Stimulated activated CD4-positive, alpha-beta T cell treated with anti-CD3 and anti-CD28 coated beads, TNF-alpha, amount 100 ng/mL, for 1 hour (primary cell): ENCODE measurements at places on chromosomes 4 and X.

GRCh38 chr4:41175794-41176193, 38.5 kb downstream of the APBB2 start:
- DNase-seq = no peak

DNA sequence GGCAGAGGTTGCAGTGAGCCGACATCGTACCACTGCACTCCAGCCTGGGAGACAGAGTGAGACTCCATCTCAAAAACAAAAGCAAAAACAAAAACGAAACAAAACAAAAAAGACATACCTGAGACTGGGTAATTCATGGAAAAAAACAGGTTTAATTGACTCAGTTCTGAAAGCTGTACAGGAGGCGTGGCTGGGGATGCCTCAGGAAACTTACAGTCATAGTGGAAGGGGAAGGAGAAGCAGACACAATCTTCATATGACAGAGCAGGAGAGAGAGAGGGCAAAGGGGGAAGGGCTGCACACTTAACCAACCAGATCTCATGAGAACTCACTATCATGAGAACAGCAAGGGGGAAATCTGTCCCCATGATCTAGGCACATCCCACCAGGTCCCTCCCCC, 229.5 kb downstream of the STK32B start:
- no peak for DNase-seq

- DNase-seq = no peak
These were observed 251 bp downstream of the KIAA0232 start for GRCh38 chr4:6782846-6783110.

DNA sequence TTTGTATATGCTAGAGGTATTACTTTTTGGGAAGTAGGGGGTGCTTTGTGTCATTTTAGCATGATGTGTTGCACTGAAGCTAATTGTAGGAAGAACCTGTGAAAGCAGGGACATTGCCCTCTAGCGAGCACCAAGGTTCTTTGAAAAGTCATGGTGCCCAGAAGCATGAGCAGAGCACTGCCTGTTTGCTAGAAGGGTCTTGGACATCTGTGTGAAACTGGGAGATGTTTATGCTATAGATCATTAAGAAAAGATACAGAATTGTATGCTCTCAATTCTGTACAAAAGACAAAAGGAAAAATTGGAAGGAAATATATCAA, 14.7 kb downstream of the GRPR start:
- DNase-seq = no peak

DNA sequence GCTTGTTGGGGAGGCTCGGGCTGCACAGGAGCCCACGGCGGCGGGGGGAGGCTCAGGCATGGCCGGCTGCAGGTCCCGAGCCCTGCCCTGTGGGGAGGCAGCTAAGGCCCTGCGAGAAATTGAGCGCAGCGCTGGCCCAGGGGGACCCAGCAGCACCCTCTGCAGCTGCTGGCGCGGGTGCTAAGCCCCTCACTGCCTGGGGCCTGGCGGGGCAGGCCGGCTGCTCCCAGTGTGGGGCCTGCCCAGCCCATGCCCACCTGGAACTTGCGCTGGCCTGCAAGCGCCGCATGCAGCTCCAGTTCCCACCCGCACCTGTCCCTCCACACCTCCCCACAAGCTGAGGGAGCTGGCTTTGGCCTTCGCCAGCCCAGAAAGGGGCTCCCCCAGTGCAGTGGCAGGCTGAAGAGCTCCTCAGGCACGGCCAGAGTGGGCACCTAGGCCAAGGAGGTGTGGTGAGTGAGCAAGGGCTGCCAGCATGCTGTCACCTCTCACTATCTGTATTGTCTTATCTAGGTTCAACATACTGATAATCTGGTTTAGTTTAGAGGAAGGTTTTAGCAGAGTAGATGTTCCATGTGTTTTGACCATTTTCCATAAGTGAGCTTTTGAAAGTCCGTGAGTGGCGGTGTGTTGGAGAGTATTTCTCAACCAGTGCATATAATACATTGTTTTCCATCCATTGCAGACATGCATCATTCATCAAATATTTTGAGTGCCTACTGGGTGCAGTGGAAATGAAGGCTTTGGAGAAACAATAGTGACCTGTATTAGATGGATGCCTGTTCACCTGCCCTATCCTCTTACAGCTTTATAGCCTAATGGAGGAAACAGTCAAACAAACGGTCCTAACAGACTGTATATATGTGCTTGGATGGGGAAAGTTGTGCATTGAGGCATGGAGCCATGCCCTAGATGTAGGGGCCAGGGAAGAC, 13.1 kb downstream of the PI4K2B start:
- no peak for DNase-seq

DNA sequence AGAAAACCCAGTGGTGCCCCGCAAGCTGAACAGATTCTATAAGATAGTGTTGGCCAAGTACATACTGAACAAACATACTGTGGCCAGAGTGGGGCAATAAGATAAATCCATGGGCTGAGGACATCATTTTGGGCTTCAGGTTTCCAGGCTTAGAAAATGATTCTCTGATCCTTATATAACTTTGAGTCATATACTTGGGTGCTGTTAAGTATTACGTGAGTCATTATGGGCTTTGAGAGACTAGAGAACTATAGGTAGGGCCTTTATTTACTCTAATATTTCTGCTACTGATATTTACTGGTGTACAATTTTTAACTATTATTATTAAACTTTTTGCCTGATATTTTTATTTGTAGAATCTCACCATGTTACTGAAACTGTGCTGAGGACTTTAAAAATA, 586.1 kb downstream of the CENPC start:
- no peak for DNase-seq

- no peak for DNase-seq
These were observed 2.3 kb downstream of the FGA start for GRCh38 chr4:154588198-154588597.

DNA sequence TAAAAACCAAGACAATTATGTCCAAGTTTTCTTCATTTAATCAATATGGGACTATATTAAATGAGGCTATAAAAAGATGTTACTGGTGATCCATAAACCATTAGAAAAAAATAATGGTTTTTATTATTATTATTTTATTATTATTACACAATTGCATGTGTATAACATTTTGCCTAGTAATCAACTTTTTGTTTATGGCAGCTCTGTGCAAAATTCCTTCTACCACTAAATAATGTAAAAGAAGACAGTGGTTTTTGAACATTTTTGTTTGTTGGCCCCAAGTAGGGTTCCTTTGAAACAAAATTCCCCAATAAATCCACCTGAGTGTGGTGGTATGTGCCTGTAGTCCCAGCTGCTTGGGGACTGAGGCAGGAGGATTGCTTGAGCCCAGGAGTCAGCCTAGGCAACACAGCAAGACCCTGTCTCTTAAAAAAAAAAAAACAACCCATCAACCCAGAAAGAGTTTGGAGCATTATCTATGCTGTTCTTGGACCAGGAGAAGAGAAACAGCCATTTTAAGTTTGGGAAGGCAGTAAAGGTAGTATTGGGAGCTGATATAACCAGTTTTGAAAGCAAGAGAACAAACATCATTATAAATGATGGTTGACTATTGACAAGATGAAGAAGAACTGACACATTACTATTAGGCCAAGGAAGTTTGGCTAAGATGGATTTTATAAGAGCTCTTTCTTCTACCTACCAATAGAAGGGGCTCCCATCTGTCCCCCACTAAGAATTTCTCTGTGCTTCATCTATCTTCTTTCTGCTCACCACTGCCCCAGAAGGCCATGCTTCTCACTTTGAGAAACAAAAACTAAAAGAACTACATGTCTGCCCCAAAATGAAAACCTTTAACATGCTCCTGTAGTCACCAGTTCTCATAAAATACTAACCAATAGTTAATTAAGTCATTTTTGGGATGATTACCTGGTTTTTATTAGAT, 2.2 kb downstream of the TMEM156 start:
- no peak for DNase-seq

- no peak for DNase-seq
These were observed 203.8 kb downstream of the AASDH start for GRCh38 chr4:56183344-56183959.

GRCh38 chr4:81516241-81516640, 44.5 kb upstream of the RASGEF1B start:
- DNase-seq = no peak

DNA sequence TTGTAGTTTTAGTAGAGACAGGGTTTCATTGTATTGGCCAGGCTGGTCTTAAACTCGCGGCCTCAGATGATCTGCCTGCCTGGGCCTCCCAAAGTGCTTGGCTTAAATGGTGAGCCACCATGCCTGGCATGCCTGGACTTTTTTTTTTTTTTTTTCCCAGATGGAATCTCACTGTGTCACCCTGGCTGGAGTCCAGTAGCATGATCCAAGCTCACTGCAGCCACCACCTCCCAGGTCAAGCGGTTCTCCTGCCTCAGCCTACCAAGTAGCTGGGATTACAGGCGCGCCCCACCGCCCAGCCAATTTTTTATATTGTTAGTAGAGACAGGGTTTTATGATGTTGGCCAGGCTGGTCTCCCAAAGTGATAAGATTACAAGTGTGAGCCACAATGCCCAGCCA, 8.4 kb downstream of the UBE2K start:
- DNase-seq = no peak

DNA sequence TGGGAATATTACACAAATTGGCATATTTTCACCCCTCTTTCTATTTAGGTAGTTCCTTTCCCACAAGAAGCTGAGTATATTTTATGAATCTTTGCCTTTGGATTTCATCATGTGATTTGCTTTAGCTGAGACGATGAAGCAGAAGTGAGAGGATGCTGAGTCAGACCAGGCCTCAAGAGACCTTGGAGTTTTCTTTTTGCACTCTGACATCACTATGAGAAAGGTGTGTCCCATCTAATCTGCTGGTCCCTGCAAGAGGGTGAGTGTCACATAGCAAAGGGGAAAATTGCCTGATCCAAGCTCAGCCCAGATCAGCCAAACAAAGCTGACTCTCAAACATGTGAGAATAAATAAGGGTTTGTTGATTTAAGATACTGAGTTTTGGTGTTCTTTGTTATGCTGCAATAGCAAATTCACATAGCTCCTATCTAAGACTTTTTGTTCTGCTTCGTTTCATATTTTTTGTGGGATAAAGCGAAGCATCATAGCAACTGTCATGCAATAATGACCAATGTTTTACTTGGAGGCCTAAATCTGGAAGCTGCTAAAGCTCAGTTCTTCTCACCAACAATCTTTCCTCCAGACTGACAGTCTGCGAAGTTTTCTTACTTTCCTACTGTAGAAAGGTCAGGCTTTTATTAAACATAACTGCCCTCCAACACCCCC, 176.9 kb downstream of the PDHA2 start:
- no peak for DNase-seq

DNA sequence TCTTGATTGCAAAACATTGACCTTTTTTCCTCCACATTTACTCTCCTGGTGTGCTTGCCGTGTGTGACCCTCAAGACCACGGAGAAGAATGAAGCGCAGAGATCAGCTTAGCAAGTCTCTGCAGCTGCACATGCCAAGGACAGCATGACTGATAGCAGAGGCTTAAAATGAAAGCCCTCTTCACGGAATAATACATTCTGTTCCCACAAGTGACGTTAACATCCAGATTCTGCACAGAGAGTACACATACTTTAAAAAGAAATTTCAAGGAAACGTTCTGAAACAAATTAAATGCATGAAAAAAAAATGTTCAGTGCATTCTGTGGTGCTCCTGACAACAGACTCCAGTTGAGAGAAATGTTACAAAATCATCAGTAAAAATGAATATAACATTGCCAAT, 60.9 kb downstream of the SLC7A11 start:
- DNase-seq = no peak

- no peak for DNase-seq
These were observed 287.0 kb upstream of the MAGEB18 start for GRCh38 chrX:25851141-25851540.

- DNase-seq = no peak
These were observed 170.7 kb downstream of the SLIT2 start for GRCh38 chr4:20422398-20422797.

DNA sequence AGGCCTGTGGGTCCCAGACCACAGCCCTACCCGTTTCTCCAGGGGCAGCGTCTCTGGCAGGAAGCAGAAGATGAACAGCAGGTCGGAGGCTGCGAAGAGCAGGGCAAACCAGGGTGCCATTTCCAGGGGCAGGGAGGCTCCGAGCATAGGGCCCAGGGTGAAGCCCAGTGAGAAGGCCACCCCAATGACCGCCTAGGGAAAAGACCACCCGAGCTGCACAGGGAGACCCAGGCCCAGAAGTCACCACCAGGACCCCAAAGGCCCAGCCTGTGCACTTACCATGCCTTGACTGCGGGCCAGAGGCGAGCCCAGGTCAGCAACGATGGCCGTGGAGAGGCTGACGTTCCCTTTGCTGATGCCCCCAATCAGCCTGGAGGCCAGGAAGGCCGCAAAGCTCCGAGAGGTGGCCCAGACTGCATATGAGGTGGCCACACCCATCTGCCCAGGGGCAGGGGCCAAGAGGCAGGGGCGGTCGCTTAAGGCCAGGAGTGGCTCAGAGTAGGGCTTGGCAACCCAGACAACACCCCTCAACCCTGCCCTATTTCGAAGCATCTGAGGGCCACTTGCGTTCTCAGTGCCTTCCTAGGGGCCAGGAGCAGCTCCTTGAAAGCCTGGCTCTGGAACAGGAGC, 30.8 kb downstream of the NOP14 start:
- DNase-seq = no peak

- DNase-seq = no peak
These were observed 145.3 kb downstream of the ATRX start for GRCh38 chrX:77640702-77641101.

DNA sequence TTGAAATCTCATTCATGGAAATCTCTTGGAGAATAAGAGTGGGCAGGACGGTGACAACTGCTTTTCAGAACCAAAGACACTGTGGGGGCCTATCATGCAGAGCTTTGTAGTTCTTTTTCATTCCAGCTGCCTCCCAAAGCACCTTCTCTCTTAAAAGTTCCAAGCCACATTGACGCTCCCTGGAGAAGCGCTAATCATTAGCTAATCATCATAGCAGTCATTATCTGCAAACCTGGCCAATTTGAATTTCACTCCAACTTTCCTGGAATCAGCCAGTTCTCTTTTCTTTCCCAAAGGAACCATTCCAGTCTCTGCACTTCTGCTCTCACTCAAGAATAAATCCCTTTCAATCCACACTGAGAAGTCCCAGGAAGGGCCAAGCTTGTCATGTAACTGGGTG, 1144.1 kb upstream of the IGFBP7 start:
- no peak for DNase-seq

DNA sequence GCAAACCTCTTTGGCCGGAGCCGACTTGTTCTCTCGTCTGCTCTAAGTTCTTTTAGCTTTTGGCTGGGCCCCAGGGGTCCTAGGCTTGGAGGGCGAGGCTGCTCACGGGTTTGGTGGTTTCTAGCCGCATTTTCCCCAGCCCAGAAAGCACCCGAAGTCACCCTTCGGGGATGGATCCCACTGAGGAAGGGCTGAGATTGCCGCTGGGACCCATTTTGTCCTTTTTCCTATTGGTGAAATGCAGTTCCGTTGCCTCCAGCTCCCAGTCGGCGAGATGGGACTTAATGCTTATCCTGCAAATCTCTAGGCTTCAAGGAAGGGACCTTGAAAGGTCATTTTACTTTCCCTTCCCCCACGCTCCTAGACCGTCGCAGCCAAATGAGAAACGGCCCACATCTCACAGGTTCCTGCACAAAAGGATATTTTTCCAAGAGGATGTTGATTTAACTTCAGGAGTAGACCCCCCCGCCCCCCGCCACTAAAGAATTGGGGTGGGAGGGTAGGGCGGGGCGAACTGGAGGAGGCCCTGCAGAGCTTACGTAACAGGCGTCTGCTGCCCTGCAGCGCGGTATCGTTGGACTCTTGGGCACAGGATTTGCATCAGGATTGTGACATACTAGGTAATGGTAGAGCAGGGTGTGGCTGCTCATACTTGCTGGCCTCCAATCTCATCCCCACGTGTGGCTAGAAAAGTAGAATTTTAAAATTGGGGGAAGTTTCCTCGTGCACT, 564 bp downstream of the PGK1 start:
- no peak for DNase-seq
